LoVo (cell line): ENCODE measurements at places on chromosomes 16 and 17.

DNA sequence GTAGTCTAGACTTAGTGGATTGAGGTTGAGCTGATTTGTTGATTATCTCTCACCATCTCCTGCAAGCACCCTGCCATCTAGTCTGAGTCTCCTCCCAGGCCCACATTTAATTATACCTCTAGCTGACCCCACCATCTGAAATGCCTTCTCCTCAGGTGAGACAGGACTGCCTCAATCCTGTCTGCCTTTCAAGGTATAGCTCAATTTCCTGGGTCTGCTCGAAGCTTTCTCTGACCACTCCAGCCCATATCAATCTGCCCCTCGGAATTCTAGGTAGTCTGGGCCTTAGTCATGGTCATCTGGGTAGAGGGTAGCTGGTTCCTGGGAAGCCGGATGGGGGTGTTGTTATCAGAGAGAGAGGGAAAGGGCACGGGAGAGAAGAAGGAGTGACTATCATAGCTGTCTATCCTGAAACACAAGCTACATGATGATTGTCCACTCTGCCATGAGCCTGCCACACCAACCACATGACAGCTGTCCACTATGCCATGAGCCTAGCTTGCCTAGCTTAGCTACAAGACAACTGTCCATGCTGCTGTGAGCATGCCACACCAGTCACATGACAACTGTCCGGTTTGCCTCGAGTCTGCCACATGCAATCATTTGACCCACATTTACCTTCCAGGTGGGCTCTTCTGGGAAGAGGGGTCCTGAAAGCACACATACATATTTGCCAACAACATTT, 34.4 kb downstream of the LYRM9 start:
- no peak for DNase-seq

- no peak for DNase-seq
Measured at GRCh38 chr17:56468840-56469239, 124.7 kb upstream of the NOG start.

- DNase-seq = no peak
Measured at GRCh38 chr16:71848622-71849021, 2.8 kb downstream of the ATXN1L start.

- no peak for DNase-seq
Measured at GRCh38 chr17:17493986-17494466, 2.2 kb downstream of the RASD1 start.

- no peak for DNase-seq
Measured at GRCh38 chr17:80970044-80970761, 21.4 kb upstream of the CHMP6 start.

DNA sequence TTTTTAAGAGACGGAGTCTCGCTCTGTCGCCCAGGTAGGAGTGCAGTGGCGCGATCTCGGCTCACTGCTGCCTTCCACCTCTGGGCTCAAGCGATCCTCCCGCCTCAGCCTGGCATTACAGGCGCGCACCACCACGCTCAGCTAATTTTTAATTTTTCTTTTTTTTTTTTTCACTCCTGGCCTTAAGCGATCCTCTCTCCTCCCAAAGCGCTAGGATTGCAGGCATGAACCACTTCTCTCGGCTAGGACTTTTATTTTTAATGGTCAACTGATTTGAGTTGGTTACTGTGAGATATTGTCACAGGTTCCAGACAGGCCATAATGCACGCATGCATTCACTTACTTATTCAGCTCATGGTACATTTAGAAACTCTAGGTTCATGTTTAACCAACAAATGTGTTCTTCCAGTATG, 888 bp downstream of the PIGW start:
- no peak for DNase-seq
